Activated CD4-positive, alpha-beta T cell treated with anti-CD3 and anti-CD28 coated beads for 4 hours (primary cell): ENCODE measurements at places on chromosomes 13 and 19.
A peak's percentile ranks its signal among the peaks of the same experiment; 100 is the strongest.

DNA sequence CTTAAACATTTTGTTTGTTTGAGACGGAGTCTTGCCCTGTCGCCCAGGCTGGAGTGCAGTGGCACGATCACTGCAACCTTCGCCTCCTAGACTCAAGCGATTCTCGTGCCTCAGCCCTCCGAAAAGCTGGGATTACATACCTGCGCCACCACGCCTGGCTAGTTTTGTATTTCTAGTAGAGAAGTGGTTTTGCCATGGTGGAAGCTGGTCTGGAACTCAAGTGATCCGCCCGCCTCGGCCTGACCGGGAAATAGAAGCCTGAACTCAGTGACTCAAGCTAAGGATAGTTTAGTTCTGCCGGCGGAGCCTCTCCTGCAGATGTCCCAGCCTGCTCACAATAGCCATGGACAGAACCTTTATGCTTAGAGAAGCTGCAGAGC lies 53.0 kb upstream of the ZNF254 start:
- DNase-seq = peak; percentile 11

DNA sequence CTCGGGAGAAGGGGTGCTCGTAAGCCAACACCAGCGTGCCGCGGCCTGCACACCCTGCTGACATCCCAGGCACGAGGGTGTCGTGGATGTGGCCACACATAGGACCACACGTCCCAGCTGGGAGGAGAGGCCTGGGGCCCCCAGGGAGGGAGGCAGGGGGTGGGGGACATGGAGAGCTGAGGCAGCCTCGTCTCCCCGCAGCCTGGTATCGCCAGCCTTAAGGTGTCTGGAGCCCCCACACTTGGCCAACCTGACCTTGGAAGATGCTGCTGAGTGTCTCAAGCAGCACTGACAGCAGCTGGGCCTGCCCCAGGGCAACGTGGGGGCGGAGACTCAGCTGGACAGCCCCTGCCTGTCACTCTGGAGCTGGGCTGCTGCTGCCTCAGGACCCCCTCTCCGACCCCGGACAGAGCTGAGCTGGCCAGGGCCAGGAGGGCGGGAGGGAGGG lies 2.4 kb downstream of the IZUMO4 start:
- DNase-seq = no peak

GRCh38 chr19:43420954-43421353 lies 6.3 kb downstream of the TEX101 start:
- DNase-seq = no peak

DNA sequence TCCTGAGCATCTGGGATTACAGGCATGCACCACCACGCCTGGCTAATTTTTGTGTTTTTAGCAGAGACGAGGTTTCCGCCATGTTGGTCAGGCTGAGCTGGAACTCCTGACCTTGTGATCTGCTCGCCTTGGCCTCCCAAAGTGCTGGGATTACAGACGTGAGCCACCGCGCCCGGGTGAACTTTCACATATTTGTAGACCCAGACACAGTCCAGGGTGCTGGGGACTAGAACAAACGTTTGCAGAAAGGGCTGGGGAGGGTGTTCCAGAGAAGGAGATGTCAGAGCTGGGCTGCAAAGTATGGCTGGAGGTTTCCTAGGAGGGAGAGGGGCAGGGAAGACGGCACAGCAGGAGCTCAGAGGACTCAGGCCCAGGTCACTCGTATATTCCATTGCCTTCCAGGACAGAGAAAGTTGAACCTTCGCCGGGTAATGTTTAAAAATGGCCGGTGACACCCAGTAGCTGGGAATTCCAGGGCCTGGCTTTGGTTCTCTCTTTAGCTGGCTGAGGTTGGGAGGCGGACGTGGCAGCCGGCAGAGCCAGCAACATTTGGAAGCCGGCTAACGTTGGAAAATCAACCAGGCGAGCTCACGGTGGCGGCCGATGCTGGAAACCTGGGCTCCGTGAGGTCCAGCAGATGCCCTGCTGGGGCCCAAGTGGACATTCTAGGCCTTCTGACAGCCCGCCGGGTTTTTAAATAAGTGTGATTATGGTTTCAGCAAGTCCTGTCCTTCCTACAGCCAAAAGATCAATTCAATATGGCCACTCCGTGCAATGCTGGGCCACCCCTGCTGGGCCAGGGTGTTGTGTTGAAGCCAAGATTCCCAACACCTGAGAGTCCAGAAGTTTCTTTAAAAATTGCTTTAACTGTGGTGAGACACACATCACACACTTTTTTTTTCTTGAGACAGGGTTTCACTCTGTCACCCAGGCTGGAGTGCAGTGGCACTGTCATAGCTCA lies 41.5 kb downstream of the NFIC start:
- DNase-seq = no peak

- DNase-seq = no peak
These were observed 171.9 kb downstream of the KLF12 start for GRCh38 chr13:73962284-73962683.

GRCh38 chr13:110062777-110063442 lies 244.0 kb downstream of the COL4A1 start:
- no peak for DNase-seq

DNA sequence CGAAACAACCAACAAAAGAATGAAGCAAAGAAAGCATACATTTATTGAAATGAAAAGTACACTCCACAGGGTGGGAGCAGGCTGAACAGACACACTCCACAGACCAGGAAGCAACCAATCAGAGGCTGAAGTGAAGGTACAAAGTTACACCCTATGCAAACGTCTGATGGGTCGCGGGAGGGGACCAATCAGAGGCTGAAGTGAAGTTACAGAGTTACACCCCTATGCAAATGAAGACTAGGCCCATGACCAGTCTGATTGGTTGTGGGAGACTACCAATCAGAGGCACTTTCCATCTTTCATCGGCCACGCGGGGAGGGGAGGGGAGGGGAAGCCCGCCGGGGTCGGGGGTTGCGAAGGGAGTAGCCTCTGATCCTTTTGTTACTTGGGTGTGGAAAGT lies 12.4 kb upstream of the FBL start:
- DNase-seq = no peak

DNA sequence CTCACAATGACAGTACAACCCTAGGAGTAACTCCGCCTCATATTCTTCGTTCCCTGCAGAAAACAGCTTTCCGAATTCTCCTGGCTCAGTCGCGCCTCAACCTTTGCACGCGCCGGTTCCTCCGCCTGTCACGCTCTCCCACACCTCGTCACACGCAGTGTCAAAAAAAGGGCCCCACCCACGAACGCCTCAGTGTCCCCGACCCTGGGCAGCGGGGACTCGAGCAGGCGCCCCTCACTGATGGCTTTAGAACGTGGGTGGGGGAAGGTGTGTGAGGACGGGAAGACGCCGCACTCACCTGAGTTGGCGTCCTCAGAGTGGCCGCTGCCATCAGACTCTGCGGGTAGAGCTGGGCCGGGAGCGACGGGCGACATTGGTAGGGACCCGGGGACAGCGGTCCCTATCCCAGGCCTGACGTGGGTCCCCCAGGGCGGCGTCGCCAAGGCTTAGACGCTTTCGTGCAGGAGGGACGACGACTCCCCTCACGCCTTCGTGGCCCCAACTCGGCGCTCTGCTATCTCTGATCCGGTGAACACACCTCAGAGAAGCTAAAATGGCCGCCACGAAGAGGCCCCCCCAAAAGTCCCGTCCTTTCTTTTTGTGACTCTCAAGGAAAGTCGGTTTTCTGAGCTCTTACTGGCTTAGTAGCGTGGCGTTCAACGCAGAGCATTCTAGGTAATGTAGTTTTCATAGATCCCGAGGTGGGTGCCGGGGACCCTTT lies at the start of gene ZNF154:
Gene ZNF154 (minus strand): TSS at position 564 of the 721 bp plus-strand sequence. CDS start 233 bp downstream, at position 331.
- peak; percentile 15 for DNase-seq

- DNase-seq = no peak
These were observed 32.9 kb downstream of the ZDHHC20 start for GRCh38 chr13:21426238-21426637.

- DNase-seq = no peak
These were observed 51.3 kb downstream of the ZNF536 start for GRCh38 chr19:30423481-30423880.

DNA sequence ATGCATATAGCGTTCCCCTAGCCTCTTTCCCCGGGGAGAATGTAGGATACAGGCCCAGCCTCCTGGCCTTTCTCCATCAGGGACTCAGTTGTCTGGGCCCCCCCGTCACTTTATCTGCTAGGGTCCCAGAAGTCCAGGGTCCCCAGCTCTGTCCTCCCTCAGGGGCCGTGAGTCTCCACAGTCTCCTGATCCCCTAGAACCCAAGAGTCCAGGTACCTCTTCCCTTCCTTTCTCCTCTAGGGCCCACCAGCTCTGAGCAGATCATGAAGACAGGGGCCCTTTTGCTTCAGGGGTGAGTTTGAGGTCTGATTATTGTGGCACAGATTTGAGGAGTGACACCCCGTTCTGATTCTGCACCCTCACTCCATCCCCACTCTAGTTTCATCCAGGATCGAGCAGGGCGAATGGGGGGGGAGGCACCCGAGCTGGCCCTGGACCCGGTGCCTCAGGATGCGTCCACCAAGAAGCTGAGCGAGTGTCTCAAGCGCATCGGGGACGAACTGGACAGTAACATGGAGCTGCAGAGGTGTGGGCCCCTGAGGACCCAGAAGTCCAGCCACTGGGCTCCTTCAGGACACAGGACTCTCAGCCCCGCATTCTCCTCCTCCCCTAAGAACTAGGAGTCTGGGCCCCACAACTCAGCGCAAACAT lies 758 bp downstream of the BAX start:
- no peak for DNase-seq

- no peak for DNase-seq
These were observed 213.2 kb upstream of the EDNRB start for GRCh38 chr13:78131811-78132210.

DNA sequence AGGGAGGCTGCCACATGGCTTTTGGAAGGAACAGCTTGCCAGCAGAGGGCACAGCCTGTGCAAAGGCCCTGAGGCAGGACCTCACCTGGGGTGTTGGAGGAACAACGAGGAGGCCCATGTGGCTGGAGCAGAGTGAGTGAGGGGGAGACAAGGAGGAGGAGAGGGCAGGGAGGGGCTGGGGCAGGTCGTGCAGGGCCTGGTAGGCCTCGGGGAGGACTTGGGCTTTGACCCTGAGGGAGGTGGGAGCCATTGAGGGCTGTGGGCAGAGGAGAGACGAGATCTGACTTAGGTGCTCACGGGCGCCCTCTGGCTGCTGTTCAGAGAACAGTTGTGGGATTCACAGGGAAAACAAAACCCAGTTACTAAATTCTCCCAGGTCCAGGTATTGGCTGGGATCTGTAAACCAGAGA lies 25.2 kb downstream of the ZNRF4 start:
- no peak for DNase-seq

DNA sequence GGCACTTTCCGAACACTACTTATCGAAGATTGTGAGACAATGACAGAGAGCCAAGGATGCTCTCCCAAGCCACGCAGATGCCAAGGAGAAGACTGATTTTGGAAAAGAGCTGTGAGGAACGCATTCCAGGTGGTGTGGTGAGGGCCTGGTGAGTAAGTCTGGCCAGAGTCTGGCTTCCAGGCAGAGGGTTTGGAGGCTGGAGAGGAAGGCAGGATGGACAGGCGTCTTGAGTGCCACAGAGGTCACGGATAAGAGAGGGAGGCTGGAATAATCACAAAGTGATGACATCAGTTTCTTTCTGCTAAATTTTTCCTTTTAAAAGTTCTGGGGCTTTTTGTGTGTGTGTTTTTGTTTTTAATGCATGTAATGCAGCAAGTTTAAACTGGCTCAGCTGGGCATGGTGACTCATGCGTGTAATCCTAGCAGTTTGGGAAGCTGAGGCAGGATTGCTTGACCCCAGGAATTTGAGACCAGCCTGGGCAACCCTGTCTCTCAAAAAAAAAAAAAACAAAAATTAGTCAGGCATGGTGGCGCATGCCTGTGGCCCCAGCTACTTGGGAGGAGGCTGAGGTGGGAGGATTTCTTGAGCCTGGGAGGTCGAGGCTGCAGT lies 235.1 kb downstream of the NALCN start:
- DNase-seq = no peak

DNA sequence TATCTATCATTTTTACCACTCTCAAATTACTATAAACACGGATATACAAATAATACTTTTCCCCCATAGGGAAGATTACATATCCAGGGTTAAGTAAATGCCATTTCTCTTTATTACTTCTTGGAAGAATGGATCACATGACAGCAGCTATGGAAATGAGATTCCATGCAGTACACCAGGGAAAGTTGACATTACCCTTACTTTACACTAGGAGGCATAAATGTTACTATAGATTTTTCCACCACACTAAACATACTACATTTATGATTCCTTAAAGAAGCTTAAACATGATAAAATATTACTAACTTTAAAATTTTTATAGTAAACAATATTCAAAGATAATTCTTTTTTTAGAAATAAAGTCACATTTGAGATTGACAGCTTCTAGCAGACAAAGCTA lies 611.4 kb downstream of the PCDH9 start:
- DNase-seq = no peak

DNA sequence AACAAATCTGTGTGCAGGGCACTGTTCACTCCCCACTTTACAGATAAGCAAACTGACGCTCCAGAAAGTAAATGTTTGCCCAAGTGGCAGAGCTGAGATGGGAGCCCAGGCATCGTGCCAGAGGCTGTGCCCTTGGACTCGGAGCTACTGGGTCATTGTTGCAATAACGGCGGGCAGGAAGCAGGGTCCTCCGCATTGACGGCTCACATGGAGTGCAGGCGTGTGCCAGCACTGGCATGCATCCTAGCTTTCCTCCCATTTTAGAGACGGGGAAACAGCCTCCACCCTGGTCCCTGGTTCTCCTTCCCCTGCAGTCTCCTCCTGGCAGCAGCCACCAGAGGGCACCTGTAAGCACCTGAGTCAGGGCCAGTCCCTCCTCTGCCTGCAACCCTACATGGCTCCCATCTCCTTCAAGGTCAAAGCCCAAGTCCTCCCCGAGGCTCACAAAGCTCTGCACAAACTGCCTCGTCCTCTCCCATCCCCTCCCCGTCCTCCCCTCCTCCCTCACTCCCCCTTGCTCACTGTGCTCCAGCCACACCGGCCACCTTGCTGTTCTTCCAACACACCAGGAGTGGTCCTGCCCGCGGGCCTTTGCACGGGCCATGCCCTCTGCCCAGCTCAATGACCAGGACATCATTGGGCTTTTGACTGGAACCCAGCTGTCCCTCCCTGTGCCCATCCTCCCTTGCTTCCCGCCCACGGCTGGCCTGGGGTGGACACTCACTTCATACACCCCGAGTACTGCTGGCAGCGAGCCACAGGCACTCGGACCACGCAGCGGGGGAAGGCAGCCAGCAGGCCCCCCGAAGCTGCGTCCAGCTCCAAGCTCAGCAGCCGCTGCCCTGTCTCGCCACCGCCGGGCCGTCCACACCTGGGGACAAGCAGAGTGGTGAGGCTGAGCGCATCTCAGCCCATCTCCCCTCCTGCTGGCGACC lies 7.7 kb upstream of the LRG1 start:
- DNase-seq = no peak

- DNase-seq = no peak
These were observed 8.2 kb downstream of the SERTM1 start for GRCh38 chr13:36681894-36682624.

DNA sequence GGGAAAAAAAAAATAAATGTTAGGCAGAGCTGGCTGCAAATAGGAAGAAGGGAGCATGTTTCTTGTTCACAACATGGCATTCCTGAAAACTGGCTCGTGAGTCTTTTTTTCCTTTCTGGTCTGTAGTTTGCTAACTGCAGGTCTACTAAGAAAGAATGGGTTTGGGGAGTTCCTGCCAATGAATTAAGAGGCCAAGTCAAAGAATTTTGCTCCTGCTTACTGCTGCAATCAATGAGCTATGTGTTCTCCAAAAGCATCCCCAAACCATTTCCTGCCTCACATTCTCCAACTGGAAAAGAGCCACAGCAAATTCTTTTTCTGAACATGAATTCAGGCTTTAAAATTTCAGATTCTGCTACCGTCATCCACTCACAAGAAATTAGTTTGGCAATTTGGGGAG lies 88.6 kb downstream of the DCT start:
- DNase-seq = no peak
